ENCODE measurements at places on chromosomes 7 and 10. TPM values are rescaled to one million over a fixed set of nuclear protein-coding genes. Genes with fewer than 3 reads are reported as not detected.
A peak's percentile ranks its signal among the peaks of the same experiment; 100 is the strongest.

- H3K27ac ChIP-seq, result peak overlapping the region; percentile 80
- H3K27me3 ChIP-seq, result no peaks in the 10 kb centered on the region
- peaks cover 9% of the 10 kb centered on the region for H3K36me3 ChIP-seq
- H3K4me3 ChIP-seq, result peak overlapping the region; percentile 4
These were observed 66.4 kb downstream of the MTURN start for GRCh38 chr7:30201161-30201666.

GRCh38 chr10:114611617-114612016 is 46.5 kb downstream of the ABLIM1 start:
- no peak overlapping the region for H3K27ac ChIP-seq
- H3K4me3 ChIP-seq, result no peak overlapping the region
- no peaks in the 10 kb centered on the region for H3K27me3 ChIP-seq
- H3K4me1 ChIP-seq, result no peaks in the 10 kb centered on the region

- no peak for DNase-seq
- H3K27ac ChIP-seq, result peak overlapping the region; percentile 88
- H3K27me3 ChIP-seq, result no peaks in the 10 kb centered on the region
- H3K36me3 ChIP-seq, result peaks cover 8% of the 10 kb centered on the region
- peaks cover 64% of the 10 kb centered on the region for H3K4me1 ChIP-seq
- H3K4me3 ChIP-seq, result peak overlapping the region; percentile 76
These were observed 434 bp upstream of the PLEKHA8 start for GRCh38 chr7:30027740-30028215.

DNA sequence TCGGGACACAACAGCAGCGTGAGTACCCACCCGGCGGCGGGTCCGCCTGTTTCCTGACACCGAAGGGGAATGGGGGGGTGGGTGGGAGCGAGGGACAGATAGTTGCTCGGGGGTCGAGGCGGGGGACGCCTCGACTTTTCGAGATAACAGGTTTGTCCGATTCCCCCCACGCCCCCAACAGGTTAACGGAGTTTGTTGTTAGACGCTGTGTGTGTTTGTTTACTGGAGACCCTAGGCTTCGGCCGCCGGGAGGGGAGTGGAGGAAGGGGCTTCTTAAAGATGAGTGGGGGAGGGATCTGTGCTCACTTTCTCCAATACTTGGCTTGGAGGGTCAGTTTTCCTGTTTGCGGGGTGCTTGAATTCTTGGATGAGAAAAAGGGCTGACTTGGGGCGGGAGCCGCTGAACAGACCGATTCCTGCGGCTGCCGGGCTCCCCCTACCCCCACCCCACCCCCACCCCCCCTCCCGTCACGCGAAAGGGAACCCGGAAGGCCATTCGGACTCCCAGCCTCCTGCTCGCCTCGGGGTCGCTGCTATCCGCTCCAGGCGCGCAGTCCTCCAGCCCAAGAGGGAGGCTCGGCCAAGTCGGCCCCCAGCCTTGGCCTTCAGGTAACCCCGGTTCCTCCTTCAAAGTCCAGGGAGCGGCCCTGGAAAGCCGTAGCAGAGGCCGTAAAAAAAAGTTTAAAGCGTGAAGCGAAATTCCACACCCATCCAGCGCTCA is 1.0 kb downstream of the SORCS3 start:
- no peak for DNase-seq
- no peak overlapping the region for H3K4me3 ChIP-seq
- no peaks in the 10 kb centered on the region for H3K4me1 ChIP-seq
- no peaks in the 10 kb centered on the region for H3K27me3 ChIP-seq

GRCh38 chr7:32147546-32148268 is 77.5 kb upstream of the PDE1C start:
- no peaks in the 10 kb centered on the region for H3K4me1 ChIP-seq
- H3K4me3 ChIP-seq, result no peak overlapping the region
- H3K27ac ChIP-seq, result no peak overlapping the region
- H3K36me3 ChIP-seq, result no peaks in the 10 kb centered on the region
- no peak for DNase-seq

- H3K4me1 ChIP-seq, result no peaks in the 10 kb centered on the region
- no peaks in the 10 kb centered on the region for H3K36me3 ChIP-seq
- no peaks in the 10 kb centered on the region for H3K27me3 ChIP-seq
- H3K4me3 ChIP-seq, result no peak overlapping the region
- H3K27ac ChIP-seq, result no peak overlapping the region
These were observed 74.0 kb downstream of the SLC16A9 start for GRCh38 chr10:59635502-59636290.

- no peak overlapping the region for H3K27ac ChIP-seq
- no peaks in the 10 kb centered on the region for H3K36me3 ChIP-seq
- no peak overlapping the region for H3K4me3 ChIP-seq
- no peak for DNase-seq
- no peaks in the 10 kb centered on the region for H3K27me3 ChIP-seq
- no peaks in the 10 kb centered on the region for H3K4me1 ChIP-seq
These were observed 5.9 kb upstream of the ASL start for GRCh38 chr7:66069732-66070131.

GRCh38 chr10:107754814-107755213 is 590.3 kb upstream of the SORCS1 start:
- H3K36me3 ChIP-seq, result no peaks in the 10 kb centered on the region
- no peaks in the 10 kb centered on the region for H3K27me3 ChIP-seq
- H3K27ac ChIP-seq, result no peak overlapping the region
- no peaks in the 10 kb centered on the region for H3K4me1 ChIP-seq
- no peak for DNase-seq

- no peak overlapping the region for H3K4me3 ChIP-seq
- no peak for DNase-seq
- no peaks in the 10 kb centered on the region for H3K4me1 ChIP-seq
- H3K27ac ChIP-seq, result no peak overlapping the region
These were observed 1249.1 kb downstream of the TYW1 start for GRCh38 chr7:68245688-68246087.

IL15RA gene
- not detected for total RNA-seq

- DNase-seq, result no peak
- H3K27me3 ChIP-seq, result no peaks in the 10 kb centered on the region
- H3K4me1 ChIP-seq, result peaks cover 91% of the 10 kb centered on the region
- peak overlapping the region; percentile 64 for H3K27ac ChIP-seq
- H3K36me3 ChIP-seq, result peaks cover 29% of the 10 kb centered on the region
- H3K4me3 ChIP-seq, result no peak overlapping the region
These were observed 82.1 kb downstream of the USP6NL start for GRCh38 chr10:11529276-11529903.

GRCh38 chr7:95687759-95688343 is 84.5 kb upstream of the DYNC1I1 start:
- no peaks in the 10 kb centered on the region for H3K27me3 ChIP-seq
- H3K4me3 ChIP-seq, result no peak overlapping the region
- no peak overlapping the region for H3K27ac ChIP-seq
- H3K36me3 ChIP-seq, result no peaks in the 10 kb centered on the region

DNA sequence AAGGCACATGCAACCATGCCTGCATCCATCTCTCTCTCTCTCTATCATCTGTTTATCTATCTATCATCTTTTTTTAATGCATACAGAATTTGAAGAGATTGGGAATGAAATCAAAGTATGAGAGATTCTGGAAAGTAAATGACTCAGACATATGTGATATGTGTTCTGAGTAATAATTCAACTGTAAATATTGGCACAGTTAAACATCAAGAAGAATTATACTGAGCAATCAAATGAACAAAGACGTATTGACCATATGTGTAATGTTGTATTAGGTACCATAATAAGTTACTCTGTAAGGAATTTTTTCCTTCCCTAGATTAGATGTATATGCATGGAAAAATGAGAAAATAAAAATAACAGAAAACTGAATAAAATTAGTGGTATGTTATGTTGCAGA is 108.3 kb downstream of the SUGCT start:
- no peaks in the 10 kb centered on the region for H3K36me3 ChIP-seq
- DNase-seq, result no peak
- H3K27me3 ChIP-seq, result no peaks in the 10 kb centered on the region

GRCh38 chr7:108136191-108136688 is 6.1 kb upstream of the LAMB4 start:
- no peak for DNase-seq
- H3K36me3 ChIP-seq, result no peaks in the 10 kb centered on the region
- H3K4me1 ChIP-seq, result peaks cover 6% of the 10 kb centered on the region

DNA sequence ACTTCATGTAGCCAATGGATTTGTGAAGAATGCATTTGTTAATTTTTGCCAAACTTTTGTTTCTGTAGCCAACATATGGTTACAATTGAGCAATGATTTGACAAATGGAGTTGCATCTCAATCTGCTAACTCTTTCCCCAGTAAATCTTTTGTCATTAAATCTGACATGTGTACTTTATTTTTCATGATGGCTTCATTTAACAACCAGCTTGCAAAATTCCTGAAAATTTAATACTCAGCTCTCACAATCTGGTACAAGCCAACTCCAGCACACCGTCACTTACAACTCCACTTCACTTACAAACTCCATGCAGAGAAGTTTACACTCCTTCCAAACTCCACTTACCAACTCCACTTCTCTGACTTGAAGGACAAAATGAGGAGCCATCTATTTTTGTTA is 26.5 kb upstream of the HIBADH start:
- H3K27me3 ChIP-seq, result peaks cover 4% of the 10 kb centered on the region
- H3K4me3 ChIP-seq, result no peak overlapping the region
- H3K4me1 ChIP-seq, result no peaks in the 10 kb centered on the region
- H3K36me3 ChIP-seq, result no peaks in the 10 kb centered on the region
- H3K27ac ChIP-seq, result no peak overlapping the region

- H3K27ac ChIP-seq, result no peak overlapping the region
- H3K4me1 ChIP-seq, result no peaks in the 10 kb centered on the region
- H3K27me3 ChIP-seq, result 0 out of 2 replicates have a peak, but pooled peaks cover 4% of the 10 kb centered on the region
- H3K4me3 ChIP-seq, result no peak overlapping the region
- no peaks in the 10 kb centered on the region for H3K36me3 ChIP-seq
- peak; percentile 24 for DNase-seq
These were observed 32.2 kb upstream of the TRIL start for GRCh38 chr7:28990200-28990960.

LIMK1 gene
- total RNA-seq, result 44.7 TPM

- no peaks in the 10 kb centered on the region for H3K4me1 ChIP-seq
- H3K36me3 ChIP-seq, result no peaks in the 10 kb centered on the region
- no peak overlapping the region for H3K27ac ChIP-seq
- H3K27me3 ChIP-seq, result no peaks in the 10 kb centered on the region
- H3K4me3 ChIP-seq, result no peak overlapping the region
These were observed 100.5 kb upstream of the NRP1 start for GRCh38 chr10:33434933-33435332.

UNCX gene
- not detected for total RNA-seq

KCNMA1 gene
- total RNA-seq, result 31.3 TPM

DNA sequence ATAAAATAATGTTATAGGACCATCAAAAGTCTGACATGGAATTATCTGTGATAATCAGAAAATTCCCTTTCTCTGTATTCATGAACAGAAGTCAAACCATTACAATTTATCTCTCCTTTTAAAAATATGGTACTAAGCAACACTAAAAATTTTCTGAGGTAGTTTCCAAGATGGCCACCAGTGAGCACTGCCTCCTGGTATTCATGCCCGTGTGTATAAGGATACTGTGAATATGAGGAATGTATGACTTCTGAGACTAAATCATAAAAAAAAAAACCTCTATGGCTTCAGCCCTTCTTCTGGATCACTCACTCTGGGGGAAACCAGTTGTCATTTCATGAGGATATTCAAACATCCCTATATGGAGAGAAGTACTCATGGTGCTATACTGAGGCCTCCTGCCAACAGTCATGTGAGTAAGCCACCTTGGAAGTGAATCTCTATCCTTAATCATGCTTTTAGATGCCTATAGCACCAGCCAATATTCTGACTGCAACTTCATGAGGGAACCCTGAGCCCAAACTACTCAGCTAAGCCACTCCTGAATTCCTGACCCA is 41.1 kb downstream of the SIRT1 start:
- peaks cover 34% of the 10 kb centered on the region for H3K36me3 ChIP-seq
- no peaks in the 10 kb centered on the region for H3K4me1 ChIP-seq
- no peak overlapping the region for H3K4me3 ChIP-seq
- no peak overlapping the region for H3K27ac ChIP-seq
- no peak for DNase-seq

- no peaks in the 10 kb centered on the region for H3K36me3 ChIP-seq
- H3K4me1 ChIP-seq, result no peaks in the 10 kb centered on the region
- H3K4me3 ChIP-seq, result no peak overlapping the region
- no peak for DNase-seq
- H3K27me3 ChIP-seq, result no peaks in the 10 kb centered on the region
These were observed 15.7 kb upstream of the CBLL1 start for GRCh38 chr7:107728276-107728675.

DNA sequence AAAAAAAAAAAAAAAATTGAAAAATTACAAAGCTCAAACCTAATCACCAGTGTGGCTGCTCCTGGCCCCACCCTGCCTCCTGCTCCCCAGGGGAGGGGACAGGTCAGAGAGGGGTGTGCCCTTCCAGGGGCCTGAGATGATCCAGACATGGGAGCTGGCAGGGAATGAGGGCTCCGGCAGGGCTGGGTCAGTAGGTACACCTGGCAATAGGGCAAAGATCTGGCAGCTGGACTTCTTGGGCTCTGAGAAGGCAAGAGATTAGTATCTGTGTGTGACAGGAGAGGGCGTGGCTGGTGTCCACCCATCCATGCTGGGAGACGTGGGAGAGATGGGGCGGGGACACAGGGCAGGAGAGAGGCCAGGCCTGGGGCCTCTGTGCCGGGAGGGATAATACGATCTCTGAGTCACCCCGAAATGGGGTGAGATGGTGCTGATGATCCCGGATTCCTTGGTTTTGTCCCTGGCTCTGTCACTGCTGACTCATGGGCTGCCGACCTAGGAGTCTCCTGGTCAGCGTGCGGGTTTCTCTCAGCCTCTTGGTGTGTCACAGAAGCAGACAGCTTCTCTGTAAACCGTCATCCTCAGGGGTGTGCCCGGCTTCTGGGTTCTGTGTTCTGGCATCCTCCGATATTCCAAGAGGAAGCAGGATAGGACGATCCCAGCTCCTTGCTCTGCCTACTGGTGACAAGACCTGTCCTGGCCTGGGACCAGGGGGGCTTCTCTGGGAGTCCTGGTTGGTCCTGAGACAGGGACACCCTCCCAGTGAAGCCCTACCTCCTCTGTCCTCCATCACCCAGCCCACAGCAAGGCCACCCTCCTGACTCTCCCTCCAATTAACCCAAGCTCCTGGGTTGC is 8.2 kb upstream of the CLDN4 start:
- no peak for DNase-seq
- no peaks in the 10 kb centered on the region for H3K36me3 ChIP-seq
- no peaks in the 10 kb centered on the region for H3K4me1 ChIP-seq
- no peaks in the 10 kb centered on the region for H3K27me3 ChIP-seq
- H3K4me3 ChIP-seq, result no peak overlapping the region

GRCh38 chr10:78476156-78476555 is 442.5 kb downstream of the RPS24 start:
- H3K27me3 ChIP-seq, result no peaks in the 10 kb centered on the region

RBAK gene
- 24.5 TPM for total RNA-seq

DNA sequence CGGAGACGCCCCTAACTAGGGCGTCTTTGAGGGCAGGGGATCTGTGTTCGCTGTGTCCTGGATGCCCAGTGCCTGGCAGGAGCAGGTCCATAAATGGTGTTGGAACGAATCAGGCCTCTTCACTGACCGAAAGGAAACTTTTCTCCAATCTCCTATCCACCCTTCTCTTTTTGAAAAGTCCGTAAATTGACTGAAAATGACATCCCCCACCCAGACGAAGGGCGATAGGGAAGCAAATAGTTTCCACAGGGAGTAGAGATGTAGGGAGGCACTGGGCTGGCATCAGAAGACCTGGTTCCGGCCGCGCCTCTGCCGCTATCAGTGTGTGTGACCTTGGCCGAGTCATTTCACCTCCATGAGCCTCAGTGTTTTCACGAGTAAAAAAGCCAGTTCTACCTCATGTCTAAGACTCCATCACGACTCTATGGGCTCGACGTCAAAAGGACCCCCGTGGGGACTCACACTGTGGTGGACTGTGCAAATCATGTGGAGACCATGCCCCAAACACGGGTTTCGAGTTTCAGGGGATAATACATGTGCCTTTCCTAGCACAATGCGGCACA is 497 bp upstream of the RAB11FIP2 start:
- peaks cover 40% of the 10 kb centered on the region for H3K4me1 ChIP-seq
- H3K36me3 ChIP-seq, result no peaks in the 10 kb centered on the region
- DNase-seq, result no peak
- peak overlapping the region; percentile 83 for H3K4me3 ChIP-seq
- no peaks in the 10 kb centered on the region for H3K27me3 ChIP-seq

Data from Karpas-422 (cell line).